AG04449 (cell line): ENCODE measurements at places on chromosomes 5 and 9.
A peak's percentile ranks its signal among the peaks of the same experiment; 100 is the strongest.

DNA sequence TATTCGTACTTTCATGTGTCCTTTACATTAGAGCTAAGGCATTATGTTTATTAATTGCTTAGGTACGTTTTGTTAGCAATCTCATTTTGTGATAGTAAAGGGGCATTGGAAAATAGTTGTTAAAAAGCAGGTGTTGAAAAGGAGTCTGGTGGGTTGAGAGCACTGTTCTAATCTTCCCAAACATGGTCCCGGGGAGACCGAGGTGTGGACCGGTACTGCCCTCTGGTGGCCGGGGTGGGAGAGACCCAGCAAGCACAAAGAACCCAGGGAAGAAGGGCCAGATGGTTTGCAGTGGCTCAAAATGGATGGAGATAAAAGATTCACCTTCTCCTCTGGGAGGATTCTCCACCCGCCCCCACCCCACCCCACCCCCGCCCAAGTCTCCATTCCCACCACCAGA lies 26.1 kb downstream of the IDNK start:
- no peak for DNase-seq

GRCh38 chr5:17156463-17156862 lies 61.0 kb upstream of the BASP1 start:
- no peak for DNase-seq

- DNase-seq: no peak
Observed at GRCh38 chr5:154962494-154962893, 21.6 kb downstream of the MRPL22 start.

- DNase-seq: no peak
Observed at GRCh38 chr5:164475339-164475977, 970.0 kb downstream of the MAT2B start.

- no peak for DNase-seq
Observed at GRCh38 chr5:1291611-1292080, 3.2 kb downstream of the TERT start.

DNA sequence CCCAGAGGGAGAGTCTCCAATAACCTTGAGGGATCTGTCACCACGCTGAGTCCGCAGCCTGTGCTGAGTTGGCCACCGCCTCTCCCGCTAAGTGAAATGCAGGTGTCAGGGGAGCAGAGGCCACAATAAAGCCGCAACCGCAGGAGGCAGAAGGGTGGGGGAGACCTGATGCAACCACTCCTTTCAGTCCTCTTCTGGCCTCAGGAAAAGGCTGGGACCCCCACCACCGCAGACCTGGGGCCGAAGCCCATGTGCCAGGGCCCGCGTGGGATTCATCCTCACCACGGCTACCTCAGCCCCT lies 576 bp downstream of the MAP1B start:
- DNase-seq: no peak

DNA sequence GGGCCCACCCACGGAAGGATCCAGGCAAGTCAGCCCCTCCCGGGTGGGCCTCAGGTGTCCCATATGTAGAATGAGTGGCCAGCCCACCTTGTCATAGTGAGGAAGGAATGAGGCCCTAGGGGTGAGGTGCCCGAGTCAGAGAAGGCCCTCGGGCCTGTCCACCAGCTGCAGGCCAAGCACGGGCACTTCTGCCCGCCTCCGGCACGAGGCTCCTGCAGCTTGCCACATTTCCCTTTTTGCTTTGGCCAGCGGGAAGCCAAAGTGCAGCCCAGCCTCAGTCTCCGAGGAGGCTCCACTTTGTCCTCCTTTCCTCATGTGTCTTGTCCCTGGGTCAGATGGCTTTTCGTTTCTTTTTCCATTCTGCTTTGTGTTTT lies 72.9 kb downstream of the PSMB7 start:
- DNase-seq: no peak

- peak; percentile 84 for DNase-seq
Observed at GRCh38 chr5:52864371-52864770, 76.7 kb downstream of the ITGA1 start.

- DNase-seq: no peak
Observed at GRCh38 chr5:154325566-154325965, 120.2 kb upstream of the SAP30L start.

DNA sequence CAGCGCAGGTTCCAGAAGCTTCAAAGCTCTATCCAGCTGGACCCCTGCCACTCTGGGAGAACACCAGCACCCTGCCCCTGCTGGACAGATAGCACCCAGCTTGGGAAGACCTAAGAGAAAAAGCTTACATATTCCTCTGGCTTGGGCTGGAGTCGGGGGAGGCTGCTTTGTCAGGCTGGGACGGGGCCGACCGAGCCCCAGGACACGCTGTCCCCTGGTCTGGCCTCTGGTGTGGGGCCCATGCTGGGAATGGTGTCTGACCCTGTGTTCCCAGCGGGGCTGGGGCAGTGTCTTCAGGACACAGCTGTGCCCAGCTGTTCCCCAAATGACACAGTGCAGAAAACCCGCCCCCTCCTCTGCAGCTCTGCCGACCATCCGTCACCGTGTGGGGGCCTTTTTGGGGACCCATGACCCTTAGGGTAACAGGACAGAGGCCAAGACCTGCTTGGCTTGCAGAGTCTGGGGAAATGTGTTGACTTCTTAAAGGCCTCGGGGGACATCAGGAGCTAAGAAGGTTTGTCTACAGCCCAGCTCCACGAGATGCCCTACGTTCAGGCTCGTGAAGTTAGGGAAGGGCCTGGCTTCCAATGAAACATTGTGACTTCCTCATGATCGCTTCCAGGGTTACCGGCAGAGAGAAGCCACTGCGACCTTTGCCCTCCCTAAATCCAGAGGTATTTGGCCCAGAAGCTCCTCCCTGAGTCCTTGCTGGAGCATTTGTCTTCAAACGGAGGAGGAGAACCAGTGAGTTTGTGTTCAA lies 20.4 kb upstream of the SLC2A6 start:
- DNase-seq: no peak

GRCh38 chr9:135810806-135811575 lies 96.4 kb downstream of the CAMSAP1 start:
- DNase-seq: no peak

DNA sequence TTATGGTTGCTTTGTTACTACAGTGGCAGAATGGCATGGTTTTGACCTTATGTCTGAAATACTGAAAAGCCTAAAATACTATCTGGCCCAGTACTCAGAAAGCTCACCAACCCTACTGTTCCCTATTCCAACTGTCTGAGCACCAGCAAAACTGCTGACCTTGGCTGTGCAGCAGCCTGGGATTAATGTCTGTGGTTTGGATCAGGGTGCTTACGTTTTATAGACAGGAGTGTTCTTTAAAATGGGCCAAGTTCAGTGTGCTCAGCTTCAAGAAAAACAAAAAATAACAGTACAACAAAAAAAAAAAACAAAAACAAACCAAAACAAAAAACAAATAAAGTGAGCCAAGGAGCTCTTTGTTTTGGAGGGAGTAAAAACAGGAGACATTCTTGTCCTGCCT lies 36.4 kb downstream of the SLC28A3 start:
- DNase-seq: no peak

DNA sequence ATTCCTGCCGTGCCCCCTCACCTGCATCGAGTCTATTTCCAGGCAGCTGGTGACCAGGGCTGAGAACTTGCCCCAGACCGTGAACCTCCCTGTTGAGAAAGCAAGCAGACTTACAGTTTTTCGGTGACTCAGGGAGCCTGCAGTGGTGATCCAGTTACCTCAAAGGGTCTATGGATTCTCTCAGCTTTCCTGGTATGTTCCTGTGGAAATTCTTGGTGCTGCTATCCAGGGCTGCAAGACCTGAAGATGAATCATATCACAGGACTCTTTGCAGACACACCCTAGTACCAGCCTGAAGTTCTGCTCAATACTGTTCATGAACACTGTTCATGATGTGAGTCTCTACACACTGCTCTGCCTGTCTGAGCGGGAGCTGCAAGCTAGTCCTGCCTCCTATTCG lies 154.7 kb downstream of the WDR70 start:
- peak; percentile 21 for DNase-seq

- DNase-seq: no peak
Observed at GRCh38 chr9:38048316-38048969, 20.6 kb downstream of the SHB start.

GRCh38 chr9:14903040-14903439 lies 7.2 kb downstream of the FREM1 start:
- no peak for DNase-seq

GRCh38 chr9:135499326-135500070 lies 984 bp upstream of the MRPS2 start:
- DNase-seq: no peak

- peak; percentile 45 for DNase-seq
Observed at GRCh38 chr9:93642961-93643360, 66.6 kb downstream of the PHF2 start.

DNA sequence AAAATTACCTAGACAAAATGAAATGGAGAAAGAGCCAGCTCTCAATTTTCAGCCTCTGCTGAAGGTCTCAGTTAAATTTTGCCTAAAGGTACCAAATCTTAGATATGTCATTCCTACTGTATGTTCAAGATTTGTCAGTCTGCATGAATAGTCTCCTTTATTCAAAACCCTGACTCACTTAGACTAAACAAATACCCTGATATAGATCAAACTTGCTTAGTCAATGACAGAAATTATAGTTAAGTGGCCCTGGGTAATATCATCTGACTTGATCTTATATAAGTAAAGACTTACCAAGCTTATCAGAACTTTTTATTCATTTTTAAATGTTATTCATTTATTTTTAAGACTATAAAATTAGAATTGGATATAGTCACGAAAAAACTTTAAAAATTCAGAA lies 12.2 kb downstream of the MEGF9 start:
- DNase-seq: no peak

- no peak for DNase-seq
Observed at GRCh38 chr5:139574641-139575312, 13.6 kb downstream of the UBE2D2 start.

GRCh38 chr9:14031060-14031414 lies 282.9 kb downstream of the NFIB start:
- DNase-seq: no peak

DNA sequence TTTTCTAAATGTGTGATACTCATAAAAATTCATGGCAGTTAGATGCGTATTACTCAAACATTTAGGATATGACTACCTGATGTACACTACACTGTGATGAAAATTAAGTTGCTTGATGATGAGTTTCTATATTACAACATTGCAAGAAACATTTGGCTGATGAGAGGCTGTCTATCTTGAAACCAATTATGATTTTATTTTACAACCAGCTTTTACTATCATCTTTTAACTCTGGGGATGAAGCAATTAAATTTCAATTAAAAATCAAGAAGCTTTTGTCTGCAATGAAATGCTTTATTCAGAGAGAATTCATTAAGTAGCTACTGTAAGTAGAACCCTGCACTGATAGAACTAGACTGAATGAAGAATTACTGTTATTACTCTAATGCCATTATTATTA lies 500.4 kb downstream of the KCTD16 start:
- no peak for DNase-seq

GRCh38 chr9:111992523-111992922 lies 95.9 kb downstream of the UGCG start:
- DNase-seq: no peak

DNA sequence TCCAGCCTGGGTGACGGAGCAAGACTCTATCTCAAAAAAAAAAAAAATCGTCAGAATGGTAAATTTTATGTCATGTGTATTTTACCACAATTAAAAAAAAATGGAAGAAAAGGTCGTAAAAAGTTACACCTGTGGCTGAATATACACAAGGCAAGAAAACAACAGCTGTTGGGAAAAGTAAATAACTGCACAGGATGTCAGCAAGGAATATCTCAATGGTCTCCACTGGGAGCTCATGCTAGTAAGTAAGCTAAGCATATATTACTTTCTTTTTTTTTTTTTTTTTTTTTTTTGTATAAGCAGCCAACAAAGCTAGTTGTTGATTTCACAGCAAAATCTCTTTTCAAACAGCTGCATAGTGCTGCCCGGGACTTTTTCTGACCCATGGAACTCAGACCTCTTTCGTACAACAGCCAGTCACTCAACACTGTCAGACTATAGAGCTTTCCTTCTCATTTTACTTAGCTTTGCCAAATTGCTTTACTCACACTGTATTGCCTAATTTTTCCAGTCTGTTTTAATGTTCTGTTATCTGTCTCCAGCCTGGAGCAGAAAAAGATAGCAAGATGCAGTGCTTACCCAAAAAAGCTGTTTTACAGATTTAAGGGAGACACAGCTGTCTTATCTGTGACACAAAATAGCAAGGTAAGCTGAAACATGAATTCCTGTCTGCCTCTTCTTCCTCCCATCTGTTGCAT lies 175.9 kb downstream of the ENC1 start:
- DNase-seq: no peak

DNA sequence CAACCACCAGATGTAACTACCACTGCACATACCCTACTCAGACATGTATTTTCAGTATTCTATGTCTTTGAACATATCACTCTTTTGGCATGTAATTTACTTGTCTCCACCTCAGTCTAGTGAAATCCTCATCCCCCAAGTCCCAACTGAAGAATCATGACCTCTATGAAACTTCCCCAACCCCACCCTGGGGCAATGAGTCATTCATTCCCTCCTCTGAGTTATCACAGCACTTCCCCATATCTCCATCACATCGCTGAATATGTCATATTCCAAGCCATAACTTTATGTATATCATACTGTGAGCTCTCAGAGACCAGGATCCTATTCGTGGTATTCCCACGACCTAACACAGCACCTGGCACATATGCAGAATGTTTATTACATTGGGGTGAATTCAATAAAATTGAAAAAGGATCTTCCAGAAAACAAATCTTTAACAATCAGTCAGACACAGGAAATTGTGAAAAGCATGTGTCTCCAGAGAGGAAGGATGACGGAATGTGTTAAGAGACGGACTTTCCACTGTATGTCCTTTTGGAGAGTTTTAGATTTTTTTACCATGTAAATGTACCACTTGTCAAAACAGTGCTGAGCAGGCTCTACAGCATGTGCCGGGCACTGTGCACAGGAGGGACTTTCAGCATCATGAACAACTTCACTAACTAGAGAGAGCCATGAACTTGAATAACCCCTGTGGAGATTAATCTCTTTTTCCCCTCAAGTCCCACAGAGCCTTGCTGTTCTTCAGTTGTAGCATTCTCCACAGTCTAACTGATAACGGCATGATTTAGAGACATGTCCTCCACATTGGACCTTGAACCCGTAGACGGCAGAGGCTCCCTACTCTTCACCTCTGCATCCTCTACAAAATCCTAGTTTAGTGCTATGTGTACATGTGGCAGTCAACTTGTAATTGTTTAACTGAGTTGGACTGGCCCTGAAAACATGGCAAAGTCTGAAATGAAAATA lies 213.5 kb downstream of the GLIS3 start:
- DNase-seq: no peak

DNA sequence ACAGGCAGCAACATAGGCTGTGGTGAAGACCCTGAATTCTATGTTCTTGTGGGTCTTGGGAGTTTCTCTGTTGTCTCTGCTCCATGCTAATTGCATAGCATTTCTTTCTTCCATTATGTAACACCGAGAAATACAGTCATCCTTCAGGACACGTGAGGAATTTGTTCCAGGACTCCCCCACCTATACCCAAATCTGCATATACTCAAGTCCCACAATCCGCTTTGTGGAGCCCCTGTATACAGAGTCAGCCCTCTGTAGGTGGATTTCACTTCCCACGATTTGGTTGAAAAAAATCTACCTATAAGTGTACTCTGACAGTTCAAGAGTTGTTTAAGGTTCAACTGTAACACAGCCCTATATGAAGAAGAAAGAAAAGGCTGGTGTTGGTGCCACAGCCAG lies 22.1 kb downstream of the ANKRD33B start:
- DNase-seq: no peak

GRCh38 chr9:122949696-122950095 lies 8.9 kb downstream of the RABGAP1 start:
- no peak for DNase-seq
